ENCODE measurements at places on chromosomes 5 and 9. TPM values are rescaled to one million over a fixed set of nuclear protein-coding genes. Genes with fewer than 3 reads are reported as not detected.
A peak's percentile ranks its signal among the peaks of the same experiment; 100 is the strongest.

The SPATA6L gene
- total RNA-seq: 3.3 TPM

The MOB3B gene
- 1.9 TPM for total RNA-seq

- DNase-seq: no peak
These were observed 80.7 kb downstream of the FSTL4 start for GRCh38 chr5:133531594-133531993.

DNA sequence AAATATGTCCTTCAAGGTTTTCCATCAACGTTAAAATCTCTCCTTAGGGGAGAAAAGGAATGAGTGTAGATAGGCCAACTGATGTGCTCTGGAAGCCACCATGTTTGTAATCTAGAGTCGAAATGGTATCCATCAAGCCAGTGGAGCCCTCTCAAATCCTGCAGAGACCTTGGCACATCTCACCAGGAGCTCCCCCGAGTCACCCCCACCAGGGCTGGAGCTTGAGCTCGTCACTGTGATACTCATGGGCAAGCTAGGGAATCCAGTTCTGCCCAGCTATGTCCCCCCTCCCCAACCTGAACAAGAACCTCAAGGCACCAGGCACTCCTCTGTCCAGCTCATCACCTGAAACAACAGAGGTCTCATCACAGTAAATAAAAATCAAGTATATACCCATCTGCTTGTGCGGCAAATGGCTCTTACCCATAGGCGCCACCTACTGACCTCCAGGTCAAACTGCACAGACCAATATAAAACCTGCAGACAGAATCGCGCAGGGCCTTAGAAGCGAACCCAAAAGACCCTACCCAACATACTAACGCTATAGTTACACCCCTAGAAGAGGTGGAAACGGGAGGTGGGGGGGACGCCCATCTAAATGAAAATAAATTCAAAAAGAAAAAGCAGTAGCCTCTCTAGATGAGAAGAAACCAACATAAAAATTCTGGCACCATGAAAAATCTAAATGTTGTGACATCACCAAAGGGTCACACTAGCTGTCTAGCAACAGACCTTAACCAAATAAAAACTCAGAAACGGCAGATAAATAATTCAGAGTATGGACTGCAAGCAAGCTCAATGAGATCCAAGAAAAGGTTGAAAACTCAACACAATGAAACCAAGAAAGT is 75.0 kb downstream of the TTC39B start:
- peak; percentile 23 for DNase-seq

The KCNV2 gene
- not detected for total RNA-seq

- no peak for DNase-seq
These were observed 86.8 kb downstream of the PTPRD start for GRCh38 chr9:10525972-10526371.

The PTCH1 gene
- total RNA-seq: 3.3 TPM
